ENCODE measurements at places on chromosomes 6 and 20.

DNA sequence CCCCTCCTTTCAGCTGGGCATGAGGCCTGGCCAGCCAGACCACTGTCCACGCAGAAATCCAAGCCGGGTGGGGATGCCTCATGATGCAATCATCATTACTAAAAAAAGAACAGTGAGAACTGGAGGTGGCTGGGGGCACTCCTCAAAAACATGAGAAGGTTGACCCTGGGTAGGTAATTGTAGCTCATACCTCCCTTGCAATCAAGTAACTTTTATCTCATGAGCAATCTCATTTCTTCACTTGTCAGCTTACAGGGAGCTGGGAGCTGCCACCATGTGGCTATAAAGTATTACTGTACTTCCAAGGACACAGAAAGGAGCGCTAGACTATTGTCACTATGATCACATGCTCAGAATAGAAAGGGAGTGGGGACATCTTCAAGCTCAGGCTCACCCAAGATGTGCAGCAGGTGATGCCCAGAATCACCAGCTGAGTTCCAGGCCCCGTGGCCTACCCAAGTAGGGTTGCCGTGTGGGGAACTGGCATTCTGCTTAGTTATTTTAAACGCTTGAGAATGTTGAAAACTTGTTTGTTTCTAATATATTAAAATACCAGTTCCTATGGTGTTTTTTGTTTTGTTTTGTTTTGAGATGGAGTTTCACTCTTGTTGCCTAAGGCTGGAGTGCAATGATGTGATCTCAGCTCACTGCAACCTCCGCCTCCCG, 3.0 kb upstream of the CDH26 start:
- no peak for DNase-seq

DNA sequence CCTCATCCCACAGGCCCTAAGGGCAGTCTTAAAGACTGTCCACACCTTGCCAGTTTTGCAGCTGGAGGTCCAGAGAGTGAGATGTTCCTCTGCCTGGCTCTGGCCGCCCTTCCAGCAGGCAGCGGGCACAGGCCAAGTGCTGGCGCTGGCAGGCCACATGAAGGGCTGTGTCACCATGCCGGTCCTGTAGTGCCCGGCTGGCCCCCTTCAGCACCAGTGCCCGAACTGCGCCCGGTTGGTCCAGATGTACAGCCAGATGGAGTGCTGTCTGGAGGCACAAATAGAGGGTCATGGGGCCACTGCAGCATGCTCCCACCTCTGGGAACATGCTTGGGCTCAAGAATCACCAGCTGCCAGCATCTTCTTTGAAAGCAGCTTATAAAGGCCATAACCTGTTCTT, 3.8 kb downstream of the NFKBIE start:
- DNase-seq: peak; percentile 34

- no peak for DNase-seq
Observed at GRCh38 chr6:136586295-136586694, 36.1 kb upstream of the MAP7 start.

GRCh38 chr20:53763707-53764414, 170.2 kb upstream of the ZNF217 start:
- no peak for DNase-seq

- DNase-seq: no peak
Observed at GRCh38 chr6:98821756-98822405, 12.5 kb upstream of the POU3F2 start.

DNA sequence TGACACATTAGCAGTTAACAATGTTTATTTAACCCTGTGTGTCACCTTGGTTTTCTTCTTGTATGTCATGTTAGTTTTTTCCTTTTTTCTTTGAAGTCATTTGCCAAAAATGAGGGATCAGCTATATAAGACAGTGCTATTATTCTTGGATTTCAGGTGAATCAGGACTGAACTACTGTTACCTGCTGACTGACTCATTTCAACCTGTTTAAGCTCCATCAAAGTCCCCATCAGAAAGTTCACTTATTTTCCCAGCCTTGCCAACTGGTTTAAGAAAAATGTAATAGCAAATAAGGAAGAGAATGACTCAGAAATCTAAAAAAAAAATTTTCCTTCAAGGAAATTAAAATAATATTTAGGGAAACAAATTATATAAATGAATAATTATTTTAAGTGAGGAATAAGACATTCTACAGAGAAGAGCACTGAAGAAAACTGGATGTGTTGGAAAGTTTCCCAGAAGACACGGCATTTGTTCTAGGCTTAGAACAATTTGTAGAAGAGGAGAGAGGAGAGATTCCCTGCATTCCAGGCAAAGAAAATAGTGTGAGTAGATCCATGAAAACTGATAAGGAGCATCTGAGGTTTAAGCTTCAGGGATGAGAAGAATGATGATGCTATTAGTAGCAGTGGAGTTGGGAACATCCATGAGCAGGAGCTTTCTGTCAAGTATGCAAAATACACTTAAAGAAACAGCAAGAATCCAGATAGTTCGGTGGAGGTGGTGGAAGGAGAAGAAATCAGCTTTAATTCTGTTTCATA, 84.9 kb upstream of the SIM1 start:
- DNase-seq: no peak

All from DMS 273 treated with DMSO at 0.1 percent for 48 hours (cell line).